A172 (cell line): ENCODE measurements at places on chromosomes 11 and 22.

GRCh38 chr22:29146091-29146560 lies 59.6 kb upstream of the EMID1 start:
- no peak for DNase-seq

DNA sequence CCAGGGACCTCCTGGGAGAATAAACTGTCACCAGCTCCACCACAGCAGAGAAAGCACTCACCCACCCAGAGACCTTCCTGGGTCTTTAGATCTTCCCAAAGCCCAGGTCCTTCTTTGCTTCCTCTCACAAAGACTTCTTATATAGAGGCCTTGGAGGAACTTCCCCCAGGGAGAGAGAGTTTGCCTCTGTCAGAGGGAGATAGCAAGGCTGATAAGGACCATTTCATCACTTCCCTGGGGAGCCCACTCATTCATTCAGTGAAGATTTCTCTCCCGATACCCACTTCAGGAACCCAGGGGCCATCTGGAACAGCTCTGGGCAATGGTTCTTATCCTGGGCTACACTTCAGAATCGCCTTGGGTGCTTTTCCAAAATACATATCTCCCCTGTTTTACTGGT lies at the start of gene PRG2:
TSS of gene PRG2 (minus strand) at position 116 of the 400 bp plus-strand sequence. CDS start 706 bp downstream, outside the sequence.
- DNase-seq: no peak

DNA sequence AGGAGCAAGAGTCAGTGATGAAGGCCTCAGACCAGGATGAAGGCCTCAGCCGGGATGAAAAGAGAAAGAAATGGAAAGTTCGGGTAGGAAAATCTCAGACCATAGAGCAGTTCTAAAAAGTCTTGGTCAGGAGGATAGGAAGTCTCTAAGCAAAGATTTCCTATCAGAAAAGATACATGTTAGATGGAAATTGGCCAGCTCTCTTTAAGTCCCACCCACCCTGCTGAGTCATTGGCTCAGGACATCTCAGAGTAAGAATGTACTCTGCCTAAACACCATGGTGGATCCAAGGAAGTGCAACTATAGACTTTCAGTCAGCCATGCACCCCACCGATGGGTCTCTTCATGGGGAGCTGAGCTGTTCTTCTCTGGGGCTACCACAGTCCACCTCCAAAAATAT lies 4.4 kb downstream of the OR8B3 start:
- DNase-seq: no peak

DNA sequence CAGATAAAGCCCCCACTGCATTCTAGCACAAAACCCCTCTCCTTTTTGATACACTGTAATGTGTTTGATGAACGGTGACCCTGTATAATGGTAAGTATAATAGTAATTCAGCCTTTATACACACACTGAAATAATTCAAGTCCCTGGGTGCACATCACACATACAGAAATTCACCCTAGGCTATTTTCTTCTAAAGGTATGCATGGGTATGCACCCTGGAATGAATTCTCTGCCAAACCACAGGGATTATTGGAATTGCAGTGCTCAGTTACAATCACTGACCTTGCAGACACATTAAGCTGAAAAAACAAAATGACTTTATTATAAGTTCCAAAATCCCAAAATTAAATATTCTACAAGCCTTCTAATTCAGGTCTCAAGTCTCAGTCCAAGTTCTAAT lies 245.9 kb upstream of the FAT3 start:
- peak; percentile 4 for DNase-seq

DNA sequence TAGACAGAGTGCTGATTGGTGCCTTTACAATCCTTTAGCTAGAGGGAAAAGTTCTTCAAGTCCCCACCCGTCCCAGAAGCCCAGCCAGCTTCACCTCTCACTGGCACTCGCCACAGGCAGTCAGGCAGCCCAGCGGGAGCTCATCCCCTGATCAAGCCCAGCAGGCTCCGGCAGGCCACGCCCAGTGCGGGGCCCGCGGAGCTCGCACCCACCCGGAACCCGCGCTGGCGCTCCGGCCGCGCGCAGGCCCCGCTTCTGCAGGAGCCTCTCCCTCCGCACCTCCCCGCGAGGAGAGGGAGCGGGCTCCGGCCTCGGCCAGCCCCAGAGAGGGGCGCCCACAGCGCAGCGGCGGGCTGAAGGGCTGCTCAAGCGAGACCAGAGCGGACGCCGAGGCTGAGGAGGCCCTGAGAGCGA lies 202.4 kb upstream of the PDGFD start:
- DNase-seq: no peak

GRCh38 chr11:368414-369335 lies 624 bp upstream of the B4GALNT4 start:
- peak; percentile 36 for DNase-seq

- no peak for DNase-seq
These were observed 567.6 kb downstream of the BRD1 start for GRCh38 chr22:49259839-49260615.

DNA sequence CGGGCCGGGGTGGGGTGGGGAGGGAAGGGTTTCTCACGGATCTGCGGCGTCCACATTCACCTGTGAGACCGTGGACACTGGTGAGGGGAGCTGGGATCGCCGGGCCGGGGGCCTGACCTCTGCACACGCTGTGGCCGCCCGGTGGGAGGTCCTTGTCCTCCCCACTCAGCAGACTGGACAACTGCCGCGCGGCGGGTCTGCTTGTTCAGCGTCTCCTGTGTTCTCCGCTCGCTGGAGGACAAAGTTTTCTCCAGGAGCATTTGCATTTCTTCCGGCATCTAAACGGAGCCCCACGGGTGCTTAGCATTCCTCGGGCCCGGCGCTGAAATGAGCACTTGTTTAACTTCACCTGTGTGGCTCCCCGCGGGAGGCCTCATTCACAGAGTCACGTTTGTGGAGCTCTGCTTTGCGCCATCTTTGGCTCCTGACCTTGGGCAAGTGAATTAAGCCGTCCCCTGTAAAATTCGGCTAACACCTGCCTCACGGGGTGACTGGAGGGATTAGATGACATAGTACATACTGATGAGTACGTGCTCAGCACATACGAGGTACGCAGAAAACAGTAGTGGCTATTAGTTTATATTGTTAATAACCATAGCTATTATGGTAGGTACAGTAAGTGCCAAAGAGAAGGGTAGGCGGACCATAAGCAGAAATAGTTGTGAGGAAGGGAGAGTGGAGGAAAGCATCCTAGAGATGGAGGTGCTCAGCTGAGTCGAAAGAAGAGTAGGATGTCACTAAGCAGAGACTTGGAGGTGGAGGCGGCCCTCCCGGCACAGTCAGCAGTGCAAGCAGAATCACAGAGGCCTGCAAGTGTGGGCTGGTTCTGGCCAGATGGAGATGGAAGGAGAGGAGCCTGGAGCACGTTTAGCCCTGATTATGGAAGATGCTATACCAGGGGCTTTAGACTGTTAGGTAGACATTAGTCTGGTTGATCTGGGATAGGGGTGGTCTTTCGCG lies 885 bp downstream of the TRMU start:
- no peak for DNase-seq

GRCh38 chr11:112085822-112086421 lies 634 bp downstream of the TIMM8B start:
- DNase-seq: peak; percentile 4

DNA sequence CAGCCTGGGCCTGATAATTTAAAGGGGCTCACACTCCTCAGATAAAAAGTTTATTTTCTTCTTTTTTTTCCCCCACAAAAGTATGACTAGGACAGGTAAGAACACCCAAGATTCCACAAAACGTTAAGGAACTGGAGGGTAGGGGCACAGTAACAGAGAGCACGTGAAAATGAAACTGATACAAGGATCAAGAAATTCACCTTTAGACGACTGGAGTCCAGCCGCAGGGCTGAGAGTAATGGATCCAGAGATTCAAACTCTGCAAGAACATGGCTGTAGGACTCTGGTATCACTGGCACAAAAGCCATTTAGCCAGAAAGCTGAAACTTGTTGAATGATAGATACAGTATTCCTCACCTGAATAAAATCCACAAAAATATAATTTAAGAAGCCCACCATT lies 4.4 kb downstream of the HPS5 start:
- no peak for DNase-seq

DNA sequence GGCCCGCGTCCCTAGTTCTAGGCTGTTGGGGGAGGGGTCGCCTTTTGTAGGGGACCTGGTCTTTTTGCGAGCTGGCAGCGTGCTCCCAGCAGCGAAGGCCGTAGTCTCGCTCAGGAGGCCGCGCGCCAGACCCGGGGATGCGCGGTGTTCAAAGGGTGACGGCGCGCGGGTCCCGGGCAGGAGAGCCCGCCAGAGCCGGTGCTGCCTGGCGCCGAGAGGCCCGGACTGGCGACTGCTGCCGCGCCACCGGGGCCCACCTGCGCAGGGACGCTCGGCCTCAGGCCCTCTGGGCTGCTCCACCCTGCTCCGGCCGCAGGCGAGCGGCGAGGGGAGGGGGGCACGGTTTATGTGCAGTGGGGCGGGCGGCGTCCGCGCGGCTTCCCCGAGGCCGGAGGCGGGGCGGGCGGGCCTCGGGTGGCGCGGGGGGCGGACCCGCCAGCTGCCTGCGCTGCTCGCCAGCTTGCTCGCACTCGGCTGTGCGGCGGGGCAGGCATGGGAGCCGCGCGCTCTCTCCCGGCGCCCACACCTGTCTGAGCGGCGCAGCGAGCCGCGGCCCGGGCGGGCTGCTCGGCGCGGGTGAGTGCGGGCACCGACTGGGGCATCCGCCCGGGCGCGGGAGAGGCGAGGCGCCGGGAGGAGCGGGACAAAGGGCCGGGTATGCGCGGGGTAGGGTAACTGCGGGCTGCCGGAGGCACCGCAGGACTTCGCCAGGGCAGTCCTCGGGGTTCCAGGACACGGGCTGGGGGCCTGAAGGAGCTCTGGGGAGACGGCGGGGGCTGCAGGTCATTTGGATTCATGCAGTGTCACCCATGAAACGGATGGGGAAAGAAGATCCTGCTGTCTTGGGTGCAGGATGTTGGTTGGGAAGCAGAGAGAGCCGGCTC lies at the start of gene PRSS23:
TSS of gene PRSS23 (plus strand) at position 467 of the 884 bp plus-strand sequence. CDS start 7,102 bp downstream, outside the sequence.
- DNase-seq: no peak

DNA sequence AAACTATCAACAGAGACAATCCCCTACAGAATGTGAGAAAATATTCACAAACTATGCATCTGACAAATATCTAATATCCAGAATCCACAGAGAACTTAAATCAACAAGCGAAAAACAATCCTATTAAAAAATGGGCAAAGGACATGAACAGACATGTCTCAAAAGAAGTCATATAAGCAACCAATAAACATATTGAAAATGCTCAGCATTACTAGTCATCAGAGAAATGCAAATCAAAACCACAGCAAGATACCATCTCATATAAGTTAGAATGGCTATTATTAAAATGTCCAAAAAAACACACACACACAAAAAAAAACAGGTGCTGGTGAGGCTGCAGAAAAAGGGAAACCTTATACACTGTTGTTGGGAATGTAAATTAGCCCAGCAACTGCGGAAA lies 8.3 kb upstream of the OR52E8 start:
- no peak for DNase-seq

DNA sequence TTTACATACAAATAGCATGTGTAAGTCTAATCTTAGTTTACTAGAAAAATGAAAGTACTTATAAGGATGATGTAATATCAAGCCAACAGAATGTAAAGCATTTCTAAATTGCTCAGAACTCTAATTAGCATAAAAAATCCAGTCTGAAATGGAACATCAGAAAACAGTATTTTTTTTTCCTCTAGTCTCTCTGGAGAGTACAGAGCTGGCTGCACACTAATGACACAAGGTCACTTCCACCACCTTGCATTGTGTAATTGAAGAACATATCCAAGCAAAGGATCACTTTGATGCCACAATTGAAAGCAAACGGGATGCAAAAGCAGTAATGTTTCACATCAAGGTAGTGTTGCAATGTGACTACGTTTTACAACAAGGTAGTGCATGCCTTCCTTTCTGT lies 548.0 kb upstream of the LUZP2 start:
- DNase-seq: no peak
